ENCODE measurements at places on chromosomes 11 and 22.
A peak's percentile ranks its signal among the peaks of the same experiment; 100 is the strongest.

GRCh38 chr11:12223771-12224536 lies 113.6 kb downstream of the MICAL2 start:
- no peak for DNase-seq

GRCh38 chr11:110471371-110471770 lies 41.6 kb downstream of the FDX1 start:
- no peak for DNase-seq

DNA sequence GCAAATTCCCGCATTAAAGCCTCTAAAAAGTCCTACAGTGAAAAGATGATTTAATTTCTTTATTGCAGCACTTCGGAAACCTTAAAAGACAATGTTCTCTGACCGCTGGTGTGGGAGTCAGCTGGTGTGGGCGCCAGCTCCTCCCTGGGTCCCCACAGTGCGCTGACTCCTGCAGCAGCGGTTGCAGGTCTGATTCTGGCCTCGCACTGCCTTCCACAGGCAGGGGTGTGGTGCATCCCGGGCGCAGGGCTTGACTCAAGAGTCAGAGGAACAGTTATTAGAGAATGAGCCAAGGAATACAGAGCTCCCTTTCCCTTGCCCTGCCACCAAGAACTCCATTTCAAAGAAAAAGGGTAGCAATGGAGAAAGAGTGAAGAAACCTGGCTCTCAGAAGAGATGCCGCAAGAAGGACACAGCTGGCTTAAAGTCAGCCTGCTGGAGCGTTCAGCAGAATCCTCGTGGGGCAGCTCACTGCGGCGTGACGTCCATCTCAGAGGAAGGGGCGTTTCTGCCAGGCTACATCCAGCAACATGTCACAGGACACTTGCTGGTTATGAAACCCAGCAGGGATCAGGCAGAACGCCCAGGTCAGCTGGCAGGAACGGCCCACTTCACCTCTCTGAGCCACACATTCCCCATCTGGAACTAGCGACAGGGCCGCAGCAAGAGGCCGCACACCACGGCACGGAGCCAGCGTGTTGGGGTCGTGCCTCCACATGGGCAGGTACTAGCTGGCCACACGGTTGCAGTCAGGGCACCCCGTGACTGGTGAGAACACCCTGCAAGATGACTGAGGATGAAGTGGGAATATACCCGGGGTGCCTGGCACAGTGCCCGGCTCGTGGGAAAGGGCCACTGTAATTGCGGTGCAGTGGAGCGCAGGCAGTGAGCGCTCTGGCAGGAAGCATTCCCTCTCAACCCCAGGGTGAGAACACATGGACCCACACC lies 18.1 kb upstream of the EFCAB6 start:
- no peak for DNase-seq

- DNase-seq: no peak
These were observed 18.9 kb downstream of the MED15 start for GRCh38 chr22:20526305-20526627.

- no peak for DNase-seq
These were observed 24.0 kb upstream of the SC5D start for GRCh38 chr11:121268581-121268980.

GRCh38 chr11:1771700-1772099 lies 8.0 kb upstream of the CTSD start:
- DNase-seq: no peak

GRCh38 chr22:48892578-48893287 lies 934.9 kb downstream of the BRD1 start:
- no peak for DNase-seq

- no peak for DNase-seq
These were observed 15.7 kb upstream of the CHKA start for GRCh38 chr11:68136866-68137265.

DNA sequence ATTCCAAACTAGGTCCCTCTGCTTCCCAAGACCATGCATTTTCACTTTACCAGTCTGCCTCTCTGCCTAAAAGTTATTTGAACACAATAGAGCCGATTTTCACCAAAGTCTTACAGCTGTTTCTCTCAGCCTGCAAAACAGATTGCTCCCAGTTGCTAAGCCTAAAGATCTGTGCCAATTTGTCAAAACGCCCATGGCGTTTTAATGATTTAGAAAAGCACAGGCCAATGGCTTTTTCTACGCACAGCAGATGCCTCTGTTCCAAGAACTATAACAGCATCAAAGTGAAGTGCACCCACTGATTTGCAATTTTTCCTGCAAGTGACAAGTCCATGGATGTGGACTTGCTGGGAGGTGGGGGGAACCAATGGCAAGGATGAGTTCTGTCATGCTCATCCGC lies 173.9 kb upstream of the SYN3 start:
- DNase-seq: no peak

DNA sequence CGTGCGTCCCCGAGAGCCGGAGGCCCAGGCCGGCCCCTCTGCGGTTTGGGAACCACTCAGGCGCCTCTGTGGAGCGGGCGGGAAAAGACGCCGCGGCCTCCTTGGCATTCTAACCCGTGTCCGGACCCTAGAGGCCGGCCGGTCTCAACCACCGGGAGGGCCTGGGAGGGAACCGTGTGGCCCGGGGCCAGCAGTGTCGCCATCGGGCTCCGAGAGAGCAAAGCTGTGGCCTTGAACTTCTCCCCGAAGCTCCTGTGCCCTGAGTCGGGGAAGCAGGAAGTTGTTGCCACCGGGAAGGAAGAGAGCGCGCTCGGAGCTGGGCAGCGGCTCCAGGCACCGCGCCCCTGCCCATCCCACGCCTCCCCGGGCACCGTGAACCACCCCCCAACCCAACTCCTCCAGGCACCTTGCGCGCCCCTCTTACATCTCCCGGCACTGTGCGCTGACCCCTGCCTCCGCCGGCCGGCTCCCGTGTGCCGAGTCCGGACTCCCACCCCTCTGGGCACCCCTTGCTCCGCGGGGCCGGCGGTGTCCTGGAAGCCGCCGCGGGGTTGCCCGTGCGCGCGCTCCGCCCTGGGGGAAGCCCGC lies 80.0 kb upstream of the PPARA start:
- DNase-seq: peak; percentile 18

DNA sequence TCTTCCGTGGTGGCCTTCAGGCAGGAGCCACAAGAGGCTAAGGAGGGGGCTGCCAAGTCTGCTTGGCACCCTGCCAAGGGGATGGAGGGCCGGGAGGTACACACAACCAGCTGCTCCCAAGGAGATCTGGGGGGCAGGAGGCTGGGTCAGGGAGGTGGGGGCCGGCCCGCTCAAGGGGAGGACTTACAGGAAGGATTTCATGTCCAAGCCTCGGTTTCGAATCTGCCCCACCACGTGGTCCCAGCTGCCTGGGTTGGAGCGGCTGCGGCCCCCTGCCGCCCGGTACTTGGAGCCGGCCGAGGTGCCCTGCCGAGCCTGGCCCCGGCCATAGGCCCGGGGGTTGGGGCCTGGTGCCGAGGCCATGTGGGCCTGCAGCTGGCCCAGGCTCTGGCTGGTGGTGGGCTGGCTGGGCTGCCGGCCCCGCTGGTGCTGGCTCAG lies 33.5 kb downstream of the LRRC10B start:
- DNase-seq: no peak

DNA sequence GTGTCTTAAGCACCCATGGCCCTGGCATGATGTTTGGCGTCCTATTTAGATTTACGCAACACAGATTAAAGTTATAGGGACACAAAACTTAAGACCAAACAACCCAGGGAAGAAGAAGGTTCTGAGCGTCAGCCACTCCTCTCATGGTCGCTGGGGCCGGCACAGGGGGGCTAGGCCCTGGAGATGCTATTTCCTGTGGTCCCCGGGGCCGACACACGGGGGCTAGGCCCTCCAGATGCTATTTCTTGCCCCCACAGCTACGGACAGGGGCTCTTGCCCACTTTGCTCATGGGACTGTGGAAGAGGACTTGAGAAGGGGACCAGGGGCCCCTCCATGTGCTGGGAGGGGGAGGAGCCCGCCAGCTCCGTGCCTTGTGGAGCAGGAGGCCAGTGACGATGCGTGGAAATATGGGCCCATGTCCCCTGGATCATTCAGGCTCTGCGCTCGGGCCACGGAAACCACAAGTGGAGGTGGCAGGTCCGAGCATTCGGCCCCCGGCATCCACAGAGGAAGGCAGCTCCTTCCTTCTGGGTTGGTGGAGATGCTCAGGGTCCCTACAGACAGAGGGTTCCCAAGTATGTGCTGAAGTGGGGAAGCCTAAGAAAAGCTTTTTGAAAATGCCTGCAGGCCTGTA lies 711.1 kb downstream of the BRD1 start:
- DNase-seq: no peak

GRCh38 chr11:65658174-65659021 lies 4.3 kb downstream of the RELA start:
- DNase-seq: no peak

DNA sequence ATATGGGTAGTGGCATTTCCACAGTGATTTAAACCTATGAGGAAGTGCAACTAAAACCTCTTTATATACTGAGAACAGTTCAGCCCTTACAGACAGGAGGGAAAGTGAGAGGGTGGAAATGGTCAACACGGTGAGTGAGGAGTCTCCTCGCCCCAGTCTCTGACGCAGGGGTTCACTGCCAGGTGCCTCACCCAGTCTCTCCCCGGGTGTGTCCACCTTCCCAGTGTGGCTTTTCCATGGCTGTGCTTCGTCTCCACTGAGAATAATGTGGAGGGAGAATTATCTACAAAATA lies 116.6 kb upstream of the TOP3B start:
- no peak for DNase-seq

DNA sequence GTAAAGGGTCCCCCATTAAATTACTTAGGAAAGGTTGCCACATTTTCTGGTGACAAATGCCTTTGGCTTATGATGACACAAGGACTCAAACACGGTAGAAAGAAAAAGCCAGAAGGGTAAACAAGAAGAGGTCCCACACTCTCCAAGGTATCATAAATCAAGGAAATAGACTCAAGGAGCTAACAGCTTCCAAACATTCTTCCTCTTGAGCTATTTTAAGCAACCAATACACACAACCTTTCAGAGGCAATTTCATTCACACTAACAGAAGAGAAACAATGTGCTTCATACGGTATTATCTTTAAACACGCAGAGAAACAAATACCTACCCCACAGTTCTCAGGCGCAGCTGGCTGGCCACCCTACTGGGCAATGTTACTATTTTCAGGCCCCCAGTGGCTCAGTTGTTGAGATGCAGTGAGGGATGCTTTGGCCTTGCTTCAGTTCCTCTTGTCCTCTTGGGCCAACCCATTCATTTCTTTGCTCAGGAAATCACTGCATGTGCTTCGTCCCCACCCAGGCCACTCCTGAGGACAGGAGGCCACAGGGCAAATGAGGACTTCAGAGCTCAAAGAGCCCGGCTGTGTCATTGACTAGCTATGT lies 15.8 kb downstream of the ABTB2 start:
- no peak for DNase-seq

DNA sequence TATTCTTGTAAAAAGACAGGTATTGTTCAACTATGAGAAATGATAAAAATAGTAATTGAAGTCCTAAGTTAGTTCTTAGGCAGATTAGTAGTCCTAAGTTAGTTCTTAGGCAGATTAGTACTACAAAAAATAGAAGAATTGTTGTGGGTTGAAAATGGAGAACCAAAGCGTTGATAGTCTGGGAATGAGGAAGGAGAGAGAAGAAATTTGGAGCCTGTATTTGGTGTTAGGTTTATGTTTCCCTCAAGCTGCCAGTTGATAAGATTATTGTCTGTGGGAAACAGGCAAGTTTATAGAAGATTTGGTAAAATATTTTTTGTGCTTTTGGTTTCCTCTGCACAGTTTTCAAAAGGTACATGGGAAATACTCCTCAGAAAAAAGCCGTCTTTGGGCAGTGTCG lies 3.6 kb downstream of the BCO2 start:
- DNase-seq: no peak

GRCh38 chr11:65430406-65431217 lies 8.0 kb downstream of the NEAT1 start:
- DNase-seq: no peak

- DNase-seq: no peak
These were observed 73.5 kb upstream of the THY1 start for GRCh38 chr11:119496469-119496868.

- DNase-seq: no peak
These were observed 35.7 kb upstream of the KLHL35 start for GRCh38 chr11:75468534-75469340.

DNA sequence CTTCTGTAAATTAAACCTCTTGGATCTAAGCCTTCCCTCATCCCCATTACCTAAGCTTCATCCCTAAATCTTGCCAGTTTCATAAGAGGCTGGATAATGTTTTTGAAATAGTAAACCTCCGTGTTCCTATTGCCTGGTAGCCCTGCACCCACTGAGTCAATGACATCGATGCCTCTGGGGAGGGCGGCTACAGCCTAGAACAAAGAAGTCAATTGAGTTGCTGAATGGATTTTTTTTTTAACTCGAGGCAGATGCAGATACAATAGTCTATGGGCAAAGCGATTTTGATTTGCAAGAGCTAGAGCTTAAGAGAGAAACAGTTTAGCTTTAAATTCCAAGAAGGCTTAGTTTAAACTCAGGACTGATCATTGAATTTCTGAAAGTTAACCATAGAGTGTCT lies 121.3 kb downstream of the NECTIN1 start:
- no peak for DNase-seq

DNA sequence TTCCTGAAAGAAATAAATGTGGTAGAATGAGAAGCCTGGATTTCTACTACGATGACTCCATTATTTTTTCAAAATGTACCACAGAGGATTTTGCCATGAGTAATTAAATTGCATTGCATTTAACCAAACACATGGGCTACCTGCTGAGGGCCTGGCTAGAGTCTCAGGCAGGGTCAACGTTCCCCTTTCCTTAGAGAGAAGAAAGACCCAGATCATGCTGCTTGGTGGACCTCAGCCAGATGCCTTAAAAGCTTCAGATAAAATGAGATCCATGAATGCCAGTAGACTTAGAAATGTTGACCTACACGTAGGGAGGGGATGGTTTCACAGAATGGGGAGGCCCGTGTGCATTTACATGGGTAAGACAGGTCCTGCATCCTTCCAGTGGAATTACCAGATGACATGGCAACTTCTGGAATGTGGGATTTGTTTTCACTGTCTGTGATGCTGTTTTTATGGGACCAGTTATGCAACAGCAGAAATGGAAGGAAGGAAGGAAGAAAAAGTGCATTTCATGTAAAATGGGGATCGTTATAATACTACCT lies 1069.4 kb downstream of the NTM start:
- DNase-seq: no peak

DNA sequence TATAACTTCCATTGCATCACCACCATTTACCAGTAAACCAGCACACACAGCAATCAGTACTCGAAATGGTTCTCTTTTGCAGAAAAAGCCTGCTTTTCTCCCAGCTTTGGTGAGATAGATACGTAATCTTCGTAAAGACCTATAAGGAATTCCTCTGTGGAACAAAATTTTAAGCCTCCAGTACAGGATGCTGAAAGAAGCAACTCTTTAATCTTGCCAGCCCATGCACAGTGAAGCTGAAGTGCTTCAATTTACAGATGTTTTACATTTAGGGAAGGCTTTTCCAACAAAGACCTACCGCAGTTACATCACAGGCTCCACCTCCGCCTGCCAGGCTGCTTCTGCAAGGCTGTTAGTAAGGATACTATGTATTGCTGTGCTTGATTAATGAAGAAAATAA lies 1.9 kb downstream of the ELMOD1 start:
- DNase-seq: no peak

- no peak for DNase-seq
These were observed 29.3 kb upstream of the MMP7 start for GRCh38 chr11:102559839-102560238.
